KBM-7 (cell line): ENCODE measurements at places on chromosomes 1 and 21.

GRCh38 chr1:207820568-207821463 lies 69.0 kb downstream of the CD46 start:
- no peak for DNase-seq

DNA sequence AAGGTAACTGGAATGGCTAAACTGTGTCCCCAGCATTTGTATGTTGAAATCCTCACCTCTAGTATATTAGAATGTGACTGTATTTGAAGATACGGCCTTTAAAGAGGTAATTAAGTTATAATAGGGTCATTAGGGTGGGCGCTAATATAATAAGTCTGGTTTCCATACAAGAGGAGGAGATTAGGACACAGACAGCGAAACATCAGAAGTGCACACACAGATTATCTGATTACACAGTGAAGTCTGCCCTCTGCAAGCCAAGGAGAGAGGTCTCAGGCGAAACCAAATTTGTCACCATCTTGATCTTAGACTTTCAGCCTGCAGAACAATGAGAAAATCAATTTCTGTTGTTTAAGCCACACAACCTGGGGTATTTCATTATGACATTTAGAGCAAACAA lies 2233.1 kb downstream of the MRPL39 start:
- DNase-seq, result no peak

DNA sequence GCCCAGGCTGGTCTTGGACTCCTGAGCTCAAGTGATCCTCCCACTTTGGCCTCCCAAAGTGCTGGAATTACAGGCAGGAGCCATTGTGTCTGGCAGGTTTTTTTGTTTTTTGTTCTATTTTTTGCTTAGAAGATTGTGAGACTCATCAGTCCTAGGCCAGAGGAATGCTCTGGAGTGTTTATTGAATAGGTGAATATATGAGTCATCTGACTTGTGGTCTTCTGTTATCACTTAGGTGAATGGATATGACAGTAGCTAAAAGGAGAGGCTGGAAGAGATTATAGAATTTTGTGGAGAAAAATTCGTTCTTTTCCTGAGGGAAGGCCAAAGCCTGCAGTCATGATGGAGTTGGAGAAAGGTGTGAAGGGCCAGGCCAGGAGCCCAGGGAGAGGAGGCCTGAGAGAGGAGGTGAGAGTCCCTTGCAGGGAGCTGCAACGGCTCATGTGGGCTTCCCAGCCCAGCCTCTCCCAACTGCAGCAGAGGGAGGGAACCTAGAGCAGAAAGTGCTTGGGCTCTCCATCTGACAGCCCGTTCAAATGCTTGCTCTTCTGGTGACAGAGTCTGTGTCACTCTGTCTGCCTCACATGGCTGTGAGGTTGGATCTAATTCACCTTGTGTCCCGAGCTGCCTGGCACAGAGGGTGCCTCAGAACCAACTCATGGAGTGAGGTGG lies 31.6 kb upstream of the ACOT11 start:
- DNase-seq, result no peak

GRCh38 chr1:200228486-200228885 lies 181.3 kb downstream of the ZNF281 start:
- no peak for DNase-seq

DNA sequence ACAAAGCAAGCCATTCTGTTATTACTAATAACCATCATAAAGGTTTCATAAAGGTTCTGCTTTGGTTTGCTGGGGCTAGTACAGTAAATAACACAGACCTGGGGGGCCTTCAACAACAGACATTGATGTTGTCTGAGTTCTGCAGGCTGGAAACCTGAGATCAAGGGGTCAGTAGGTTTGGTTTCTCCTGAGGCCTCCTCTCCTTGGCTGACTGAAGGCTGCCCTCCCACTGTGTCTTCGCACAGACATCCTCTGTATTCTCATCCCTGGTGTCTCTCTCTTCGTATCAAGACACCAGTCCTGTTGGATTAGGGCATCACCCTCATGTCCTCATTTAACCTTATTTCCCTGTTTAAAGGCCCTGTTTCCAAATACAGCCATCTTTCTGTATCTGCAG lies 37.3 kb downstream of the HUNK start:
- no peak for DNase-seq

GRCh38 chr1:83776913-83777757 lies 221.8 kb downstream of the TTLL7 start:
- DNase-seq, result no peak

DNA sequence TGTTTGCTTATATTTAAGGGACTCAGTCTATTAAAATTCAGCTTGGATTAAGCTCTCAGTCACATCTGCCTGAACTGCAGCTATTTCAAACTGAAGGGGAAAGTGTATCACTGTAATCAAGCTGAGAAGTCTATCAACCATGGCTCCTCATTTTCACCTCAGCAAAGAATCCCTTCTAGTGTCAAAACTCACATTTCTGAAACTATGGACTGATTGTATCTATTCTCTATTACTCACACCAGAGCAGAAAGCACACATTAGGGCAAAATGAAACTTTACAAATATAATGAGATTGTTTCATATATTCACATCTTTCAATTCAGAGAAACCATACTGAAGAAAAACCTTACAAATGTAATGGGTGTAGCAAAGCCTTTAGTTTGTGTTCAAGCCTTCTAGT lies 14.6 kb upstream of the C1orf146 start:
- DNase-seq, result no peak

GRCh38 chr1:232459087-232459486 lies 170.8 kb downstream of the SIPA1L2 start:
- DNase-seq, result no peak

DNA sequence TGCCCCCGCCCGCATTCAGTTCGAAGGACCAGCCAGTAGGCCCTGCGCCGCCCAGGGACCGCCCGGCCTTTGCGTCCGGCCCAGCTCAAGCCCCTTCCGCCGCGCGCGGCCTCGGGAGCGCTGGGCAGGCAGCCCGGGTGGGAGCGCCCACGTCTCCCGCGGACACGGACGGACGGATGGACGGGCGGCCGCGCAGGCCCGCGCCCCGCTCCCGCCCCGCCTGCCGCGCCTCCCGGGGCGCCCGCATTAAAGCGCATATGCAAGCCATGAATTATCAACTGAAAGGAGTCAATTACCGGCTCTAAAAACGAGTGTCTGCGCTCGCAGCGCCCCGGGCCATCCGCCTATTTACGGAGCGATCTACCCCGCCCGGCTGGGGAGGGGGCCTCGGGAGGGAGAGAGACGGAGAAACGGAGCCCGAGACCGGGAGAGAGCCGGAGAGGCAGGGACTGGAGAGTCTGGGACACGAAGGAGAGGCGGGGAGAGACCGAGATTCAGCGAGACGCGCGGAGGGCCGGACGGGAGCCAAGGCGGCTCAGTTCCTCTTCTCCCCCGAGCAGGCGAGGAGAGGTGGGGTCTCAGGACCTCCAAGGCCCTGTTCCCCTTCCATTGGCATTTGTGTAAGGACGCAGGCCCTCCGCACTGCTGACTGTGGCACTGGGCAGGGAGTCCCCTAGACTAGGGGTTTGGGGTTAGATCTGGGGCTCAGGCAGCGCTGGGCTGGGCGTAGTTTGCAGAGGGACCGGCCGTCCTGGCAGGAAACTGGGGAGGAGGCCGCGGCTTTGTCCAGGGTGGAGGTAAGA lies 41.3 kb upstream of the DMBX1 start:
- DNase-seq, result no peak

GRCh38 chr1:241641773-241642592 lies 1.8 kb upstream of the CHML start:
- DNase-seq, result no peak

- DNase-seq, result peak; percentile 18
These were observed 49.6 kb upstream of the KCTD3 start for GRCh38 chr1:215517441-215517891.

- DNase-seq, result no peak
These were observed 19.0 kb downstream of the ARHGEF10L start for GRCh38 chr1:17558541-17558940.

GRCh38 chr1:158248118-158248517 lies 6.1 kb upstream of the CD1A start:
- DNase-seq, result peak; percentile 90

GRCh38 chr1:117824616-117825015 lies 104.8 kb downstream of the GDAP2 start:
- DNase-seq, result no peak

DNA sequence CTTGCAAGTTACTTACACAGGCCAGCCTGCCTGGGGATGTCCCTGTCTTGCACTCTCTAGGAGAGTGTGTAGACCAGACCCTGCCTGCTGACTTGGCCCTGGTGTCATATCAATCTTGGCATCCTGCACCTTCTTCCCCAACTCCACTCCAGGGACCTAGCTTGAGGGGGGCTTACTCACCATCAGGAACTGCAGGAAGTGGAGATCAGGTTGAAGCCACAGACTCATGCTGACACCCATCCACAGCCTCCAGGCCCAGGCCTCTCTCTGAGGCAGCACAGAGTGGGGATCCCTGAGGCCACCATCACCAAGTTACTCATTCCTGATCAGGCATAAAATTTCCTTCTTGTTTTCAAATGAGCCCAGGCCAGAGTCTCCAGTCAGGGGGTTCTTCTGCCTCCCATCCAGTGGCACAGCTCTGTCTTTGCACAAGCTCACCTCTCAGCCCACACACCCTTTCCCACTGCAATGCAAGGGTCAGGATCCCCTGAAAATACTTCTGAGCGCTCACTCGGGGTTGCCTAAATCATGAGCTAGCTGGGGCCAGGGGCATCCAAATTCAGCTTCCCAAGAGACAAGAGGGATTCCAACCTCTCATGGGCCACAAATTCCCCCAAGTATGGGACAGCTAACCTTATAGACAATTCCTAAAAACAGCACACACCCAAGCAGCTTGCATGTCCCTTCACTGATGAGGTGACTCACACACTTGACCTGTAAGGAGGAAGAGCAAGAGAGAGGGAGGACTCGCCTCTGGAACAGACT lies 33.5 kb downstream of the CSMD2 start:
- no peak for DNase-seq

- no peak for DNase-seq
These were observed 6.8 kb downstream of the CD52 start for GRCh38 chr1:26324550-26324949.

- no peak for DNase-seq
These were observed 226.2 kb upstream of the IRF2BP2 start for GRCh38 chr1:234836045-234836681.

GRCh38 chr1:77538956-77539518 lies 143.4 kb downstream of the ZZZ3 start:
- DNase-seq, result no peak

DNA sequence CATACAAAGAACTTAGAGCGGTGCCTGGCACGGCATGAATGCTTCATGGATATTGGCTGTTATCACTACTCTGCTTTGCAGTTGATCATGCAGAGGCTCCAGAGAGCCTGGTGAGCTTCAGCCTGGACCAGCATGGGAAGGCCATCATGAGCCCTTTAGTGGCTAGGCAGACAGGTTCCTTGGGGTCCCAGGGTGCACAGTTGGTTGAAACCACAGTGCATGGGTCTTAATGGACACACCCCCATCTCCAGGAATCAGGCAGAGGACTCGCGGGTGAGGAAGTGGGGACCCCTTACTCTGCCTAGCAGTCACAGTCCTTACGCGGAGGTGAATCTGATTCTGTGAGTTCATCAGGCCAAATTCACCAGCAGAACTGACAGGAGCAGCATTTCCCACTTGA lies 1.1 kb downstream of the GJB5 start:
- DNase-seq, result no peak

DNA sequence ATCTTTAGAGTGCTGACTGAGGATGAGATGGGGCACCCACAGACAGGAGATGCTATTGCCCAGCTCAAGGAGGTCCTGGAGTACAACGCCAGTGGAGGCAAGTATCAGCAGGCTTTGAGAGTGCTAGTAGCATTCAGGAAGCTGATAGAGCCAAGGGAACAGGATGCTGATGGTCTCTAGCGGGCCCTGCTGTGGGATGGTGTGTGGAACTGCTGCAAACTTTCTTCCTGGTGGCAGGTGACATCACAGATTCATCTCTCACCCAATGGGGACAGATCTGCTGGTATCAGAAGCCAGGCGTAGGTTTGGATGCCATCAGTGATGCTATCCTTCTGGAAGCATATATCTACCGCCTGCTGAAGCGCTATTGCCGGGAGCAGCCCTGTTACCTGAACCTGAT lies 609.8 kb upstream of the NCAM2 start:
- no peak for DNase-seq

DNA sequence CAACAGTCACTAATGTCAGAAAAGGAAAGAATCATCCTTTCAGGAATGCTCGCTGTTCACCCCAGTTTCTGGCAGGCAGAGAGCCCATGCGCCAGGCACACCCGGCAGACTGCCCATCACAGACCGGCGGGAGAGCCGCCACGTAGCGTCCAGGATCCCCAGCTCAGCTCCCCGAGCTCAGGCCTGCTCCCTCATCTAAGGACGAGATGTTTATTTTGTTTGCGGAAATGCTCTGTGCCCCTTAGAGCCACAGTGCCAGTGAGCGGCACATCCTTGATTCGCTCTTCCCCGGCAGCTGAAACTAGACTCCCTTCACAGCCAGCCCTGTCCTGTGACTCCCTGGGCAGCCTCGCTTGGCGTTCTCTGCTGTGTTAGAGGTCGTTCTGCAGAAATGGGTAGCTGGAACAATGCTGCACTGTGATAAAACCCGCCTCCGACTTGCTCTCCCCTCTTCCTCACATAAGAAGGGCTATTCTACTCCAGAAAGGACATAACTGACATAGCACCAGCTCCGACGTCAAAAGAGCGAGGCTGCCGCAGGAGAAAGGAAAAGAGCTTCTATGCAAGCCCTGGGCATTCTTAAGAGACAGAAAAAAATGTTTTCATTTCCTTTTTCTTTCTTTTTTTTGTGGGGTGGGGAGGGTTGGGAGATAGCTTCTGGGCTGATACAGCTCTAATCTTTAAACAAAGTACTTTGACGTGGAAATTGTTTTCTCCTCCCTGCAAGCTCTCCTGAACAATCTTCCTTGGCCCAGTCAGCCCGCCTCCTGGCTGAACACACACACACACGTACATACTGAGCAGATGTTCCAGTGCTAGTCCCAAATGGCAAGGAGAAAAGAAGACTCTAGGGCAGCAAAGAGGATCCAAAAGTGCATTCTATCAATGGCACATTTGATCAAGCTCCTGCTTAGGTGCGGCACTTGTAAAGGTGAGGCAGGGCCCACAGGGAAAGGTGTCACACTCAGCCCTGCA lies 37.2 kb downstream of the MRAP start:
- no peak for DNase-seq
